Caco-2 (cell line): ENCODE measurements at places on chromosomes 3 and 15.

GRCh38 chr3:81910244-81910852 is 148.9 kb upstream of the GBE1 start:
- DNase-seq, result no peak

- DNase-seq, result peak; percentile 48
These were observed 7.1 kb downstream of the ALG3 start for GRCh38 chr3:184241447-184242296.

DNA sequence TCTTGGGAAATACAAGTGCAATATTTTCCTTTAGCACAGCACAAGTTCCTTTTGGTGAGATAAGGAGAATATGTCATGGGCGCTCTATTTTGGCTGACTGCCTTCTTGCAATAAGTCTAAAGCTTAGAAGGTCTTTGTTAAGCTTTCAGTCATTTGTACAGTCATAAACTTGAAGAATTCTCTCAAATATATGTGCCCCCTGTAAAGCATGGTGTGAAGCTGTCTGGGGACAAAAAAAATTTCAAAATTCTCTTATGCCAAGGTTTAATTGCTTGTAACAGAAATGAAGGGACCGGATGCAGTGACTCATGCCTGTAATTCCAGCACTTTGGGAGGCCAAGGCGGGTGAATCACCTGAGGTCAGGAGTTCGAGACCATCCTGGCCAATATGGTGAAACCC is 21.7 kb upstream of the ARID3B start:
- no peak for DNase-seq

GRCh38 chr3:124847863-124848262 is 39.3 kb downstream of the ITGB5 start:
- DNase-seq, result no peak

DNA sequence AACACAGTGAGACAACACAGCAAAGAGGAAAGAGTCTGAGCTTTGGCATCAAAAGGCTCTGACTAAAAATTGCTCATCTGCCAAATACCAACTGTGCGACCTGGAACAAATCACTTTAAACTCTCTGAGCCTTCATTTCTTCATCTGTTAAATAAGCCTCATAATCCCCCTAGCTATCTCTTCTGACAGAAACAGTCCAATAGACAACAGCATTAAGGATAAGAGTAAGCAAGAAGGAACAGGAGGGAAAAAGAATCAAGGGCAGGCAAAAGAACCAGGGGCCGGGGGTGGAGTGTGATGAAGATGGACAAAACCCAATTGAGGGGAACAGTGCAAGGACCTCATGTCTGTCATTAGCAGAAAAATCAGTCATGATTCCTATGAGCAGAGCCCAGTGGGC is 79.4 kb upstream of the SETMAR start:
- no peak for DNase-seq

DNA sequence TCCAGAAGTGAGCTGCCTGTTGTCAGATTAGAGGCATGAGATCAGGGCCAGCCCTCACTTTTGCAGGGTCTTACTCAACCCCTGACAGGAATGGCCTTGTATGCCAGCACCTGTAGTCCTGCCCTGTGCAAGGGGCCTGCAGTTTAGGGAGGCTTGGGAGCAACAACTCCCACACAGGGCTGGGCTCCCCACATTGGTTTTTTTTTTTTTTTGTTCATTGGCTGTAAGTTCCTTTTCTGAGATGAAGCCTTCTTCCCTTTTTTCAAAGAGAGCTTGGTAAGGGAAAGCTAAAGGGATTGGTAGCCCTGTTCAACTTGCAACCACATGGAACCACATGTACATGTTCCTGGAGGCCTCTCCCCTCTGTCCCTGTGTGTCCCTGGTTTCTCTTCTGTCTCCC is 46.4 kb downstream of the TNFAIP8L3 start:
- no peak for DNase-seq

DNA sequence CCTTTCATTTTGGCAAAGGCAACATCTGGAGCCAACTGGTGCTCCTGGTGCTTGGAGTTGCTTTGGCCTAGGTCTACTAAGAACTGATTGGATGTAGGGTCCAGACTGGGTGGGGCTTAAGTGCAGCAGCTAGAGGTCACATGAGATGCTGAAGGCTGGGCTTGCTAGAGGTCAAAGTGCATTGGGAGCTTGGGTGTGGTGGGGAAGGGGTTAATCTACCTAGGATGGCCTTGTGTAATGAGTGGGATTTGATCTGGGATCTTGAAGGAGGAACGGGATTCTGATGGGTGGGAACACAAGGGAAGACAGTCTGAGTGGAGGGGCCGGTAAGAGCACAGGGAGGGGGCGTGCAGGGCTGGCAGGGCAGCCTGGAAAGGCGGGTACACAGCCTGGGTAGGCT is 125.5 kb downstream of the RAB11A start:
- no peak for DNase-seq

DNA sequence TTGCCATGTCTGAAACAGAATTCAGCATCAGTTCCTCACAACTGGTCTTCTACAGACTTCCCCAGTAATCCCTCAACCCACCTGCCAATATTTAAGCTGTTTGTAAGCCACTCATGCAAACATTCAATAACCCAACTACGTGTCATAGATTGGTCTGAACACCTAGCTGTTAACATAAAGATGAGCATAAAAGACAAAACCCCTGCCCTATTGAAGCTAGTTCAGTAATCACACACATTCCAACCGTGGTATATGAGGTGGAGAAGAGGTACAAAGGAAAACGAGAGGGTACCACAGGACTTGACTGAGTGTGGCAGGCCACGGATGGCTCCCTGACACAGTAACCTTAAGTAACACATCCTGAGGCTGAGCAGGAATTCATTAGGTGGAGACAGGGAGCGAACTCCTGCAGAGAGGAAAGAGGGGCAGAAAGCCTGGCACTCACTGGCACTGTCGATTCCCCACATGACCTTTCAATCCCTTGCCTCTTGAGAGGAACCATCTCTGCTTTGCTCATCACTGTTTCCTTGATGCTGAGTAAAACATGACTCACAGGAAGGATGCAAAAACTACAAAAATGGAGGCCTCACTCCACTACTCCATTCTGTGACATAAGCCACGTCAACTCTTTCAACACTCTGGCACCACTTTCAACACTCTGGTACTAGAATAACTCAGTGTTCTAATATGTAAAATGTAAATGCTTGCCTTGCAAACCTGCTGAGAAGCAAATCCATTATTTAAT is 31.3 kb downstream of the RPN1 start:
- DNase-seq, result no peak

DNA sequence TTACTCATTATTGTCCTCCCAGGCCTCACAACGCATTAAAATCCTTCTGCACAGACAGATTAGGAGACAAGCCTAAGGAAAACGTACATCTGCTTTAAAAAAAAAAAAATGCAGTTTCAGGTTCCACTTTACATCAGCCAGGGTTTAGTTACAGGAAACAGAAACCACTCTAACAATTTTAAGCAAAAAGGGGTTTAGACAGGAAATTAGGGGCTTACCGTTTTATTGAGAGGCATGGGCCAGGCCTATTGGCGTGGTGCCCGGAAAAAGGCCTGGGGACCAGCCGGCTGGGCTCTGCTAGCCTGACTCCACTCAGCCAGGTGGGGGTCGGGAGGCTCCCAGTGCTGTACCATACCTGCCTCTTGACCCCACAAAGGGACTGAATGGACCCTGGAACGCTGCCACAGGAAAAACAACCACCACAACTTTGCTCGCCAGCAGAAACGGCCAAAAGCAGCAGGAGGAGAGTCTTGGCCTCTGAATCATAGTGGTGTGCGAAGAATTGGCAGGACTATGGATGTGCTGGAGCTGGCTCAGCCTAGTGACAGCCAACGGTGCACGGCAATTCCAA is 124.3 kb downstream of the CHSY1 start:
- DNase-seq, result no peak

DNA sequence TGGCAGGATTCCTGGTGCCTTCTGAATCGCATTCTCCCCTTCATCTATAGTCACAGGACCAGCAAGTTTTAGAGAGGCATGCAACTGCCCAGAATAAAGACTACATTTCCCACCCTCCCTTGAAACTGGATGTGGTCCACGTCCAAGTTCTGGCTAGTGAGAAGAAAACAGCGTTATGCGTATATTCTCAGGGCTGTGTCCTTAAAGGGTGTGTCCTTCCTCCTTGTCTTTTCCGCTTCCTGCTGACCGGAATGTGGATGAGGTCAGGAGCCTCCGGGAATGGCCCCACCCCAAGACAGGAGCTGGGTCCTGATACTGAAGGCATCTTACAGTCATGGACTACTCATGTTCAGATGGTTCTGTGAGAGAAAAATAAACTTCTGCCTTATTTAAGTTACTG is 20.2 kb downstream of the CHST2 start:
- no peak for DNase-seq

- DNase-seq, result no peak
These were observed 194.5 kb upstream of the LRTM1 start for GRCh38 chr3:55122312-55122711.

DNA sequence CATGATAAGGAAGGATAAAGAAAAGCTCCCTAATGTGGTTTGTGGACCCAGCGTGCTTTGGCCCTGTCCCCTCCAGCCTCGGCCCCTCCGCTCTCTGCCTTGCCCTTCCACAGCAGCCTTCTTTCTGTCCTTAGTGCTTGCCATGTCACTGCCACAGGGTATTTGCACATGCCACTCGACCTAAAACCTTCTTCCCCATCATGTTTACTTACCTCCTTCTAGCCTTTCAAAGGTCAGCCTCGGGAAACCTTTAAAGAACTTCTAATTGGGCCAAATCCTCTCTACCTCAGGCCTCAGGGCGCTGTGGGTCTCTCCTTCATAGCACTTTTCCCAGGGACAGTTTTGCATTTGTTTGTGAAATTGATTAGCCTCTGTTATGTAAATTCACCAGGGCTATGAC is 73.0 kb downstream of the SCN11A start:
- DNase-seq, result no peak

DNA sequence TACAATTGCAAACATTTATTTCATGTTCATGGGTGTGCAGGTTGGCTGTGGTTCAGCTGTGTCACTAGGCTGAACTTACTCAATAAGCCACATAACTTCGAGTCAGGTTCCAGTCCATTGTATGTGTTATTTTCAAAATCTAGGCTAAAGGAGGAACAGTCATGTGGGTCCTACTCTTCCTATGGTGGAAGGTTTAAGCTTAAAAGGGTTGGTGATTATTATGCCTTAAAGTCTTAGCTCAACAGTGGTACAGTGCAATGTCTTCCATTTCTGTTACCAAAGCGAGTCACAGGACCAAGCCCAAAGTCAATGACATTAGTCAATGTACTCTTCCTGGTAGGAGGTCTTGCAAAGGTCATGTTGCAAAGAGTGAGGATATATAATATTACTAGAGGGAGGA is 78.2 kb downstream of the ATG7 start:
- DNase-seq, result no peak

- DNase-seq, result no peak
These were observed 23.5 kb upstream of the ELP6 start for GRCh38 chr3:47536967-47537366.

GRCh38 chr3:14130707-14131106 is 5.9 kb downstream of the TMEM43 start:
- DNase-seq, result no peak

GRCh38 chr15:77326366-77326765 is 93.5 kb downstream of the PEAK1 start:
- no peak for DNase-seq

DNA sequence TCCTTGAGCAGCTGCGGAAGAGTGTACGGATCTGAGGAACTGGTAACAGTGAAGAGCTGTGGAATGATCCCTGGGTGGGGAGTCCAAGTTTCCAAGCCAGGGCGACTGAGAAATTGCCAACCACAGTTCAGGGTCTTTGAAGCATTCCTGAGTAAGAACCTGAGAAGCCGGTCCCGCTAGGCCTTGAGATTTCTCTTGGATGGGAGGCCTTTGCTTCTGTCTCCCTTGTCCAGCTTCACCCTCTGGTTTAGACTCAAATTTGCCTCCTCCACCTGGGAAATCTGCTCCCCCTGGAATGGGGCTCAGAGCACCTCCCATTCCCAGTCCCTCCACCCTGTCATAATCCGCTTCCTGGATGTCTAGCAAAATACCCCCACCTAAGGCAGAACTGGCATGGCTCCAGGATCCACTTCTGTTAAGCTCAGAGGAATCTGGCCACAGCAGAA is 127.7 kb upstream of the DLG1 start:
- no peak for DNase-seq

- no peak for DNase-seq
These were observed 101.0 kb downstream of the OSBPL10 start for GRCh38 chr3:31880020-31880419.

- no peak for DNase-seq
These were observed 743.8 kb upstream of the GBE1 start for GRCh38 chr3:82505079-82505756.

- DNase-seq, result no peak
These were observed 61.8 kb upstream of the RPL32 start for GRCh38 chr3:12903000-12903800.

DNA sequence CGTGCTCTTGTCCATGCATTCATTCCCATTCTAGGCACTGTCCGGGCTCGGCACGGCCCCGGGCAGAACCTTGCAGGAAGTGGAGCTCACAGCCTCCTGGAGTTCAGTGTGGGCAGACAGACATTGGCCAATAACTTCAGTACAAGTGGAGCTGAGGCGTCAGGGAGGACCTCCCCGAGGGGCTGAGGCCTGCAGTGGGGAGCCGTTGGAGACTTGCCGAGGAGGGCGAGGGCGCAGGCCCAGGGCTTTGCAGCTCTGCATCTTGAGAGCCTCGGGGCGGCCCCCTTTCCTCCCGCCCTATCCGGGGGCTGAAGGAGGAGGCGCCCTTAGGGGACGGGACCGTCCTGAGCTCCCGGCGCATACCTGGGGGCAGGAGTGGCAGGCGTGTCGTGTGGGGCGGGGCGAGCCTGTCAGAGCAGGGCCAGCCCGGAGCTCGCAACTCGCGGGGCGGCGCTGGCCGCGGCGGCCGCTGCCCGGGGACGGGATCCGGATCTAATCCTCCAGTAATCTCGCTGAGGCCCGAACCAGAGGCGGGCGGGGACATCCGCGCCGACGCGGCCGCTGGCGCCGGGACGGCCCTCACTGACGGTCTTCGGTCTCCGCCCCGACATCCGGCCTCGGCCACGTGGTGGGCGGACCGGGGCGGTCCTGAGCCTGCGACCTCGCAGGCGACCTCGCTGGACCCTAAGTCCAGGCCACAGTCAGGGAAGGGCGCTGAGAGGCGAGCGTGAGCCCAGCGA is at the start of gene ACY1:
Gene ACY1, plus strand, starts transcription at position 698 of the 740 bp plus-strand sequence. CDS start 530 bp downstream, outside the sequence.
- DNase-seq, result peak; percentile 95

- no peak for DNase-seq
These were observed 41.5 kb downstream of the CSNK1G1 start for GRCh38 chr15:64314456-64314855.

- no peak for DNase-seq
These were observed 19.4 kb upstream of the SLC41A3 start for GRCh38 chr3:126103121-126104027.

DNA sequence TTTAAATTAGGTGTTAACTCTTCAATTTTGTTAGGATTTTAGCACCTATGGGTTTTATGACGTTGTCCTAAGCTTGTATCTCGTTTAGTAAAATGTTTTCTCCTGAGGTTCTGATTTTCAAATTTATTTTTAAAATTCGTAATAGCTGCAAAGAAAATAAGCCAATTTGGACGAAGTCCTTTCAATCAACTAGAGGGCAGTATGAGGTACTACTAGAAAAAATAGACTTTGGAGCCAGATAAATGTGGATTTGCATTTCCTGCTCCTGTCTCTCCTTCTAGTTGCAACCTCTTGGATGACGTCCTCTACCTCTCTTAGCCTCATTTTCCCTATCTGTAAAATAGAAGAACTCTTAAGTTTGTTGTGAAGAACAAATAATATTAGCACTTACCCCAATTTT is 81.1 kb downstream of the SLTM start:
- DNase-seq, result no peak
